ENCODE measurements at places on chromosomes 13 and 19. TPM values are rescaled to one million over a fixed set of nuclear protein-coding genes. Genes with fewer than 3 reads are reported as not detected.

GRCh38 chr13:73966331-73966730, 167.9 kb downstream of the KLF12 start:
- no peak for DNase-seq

DNA sequence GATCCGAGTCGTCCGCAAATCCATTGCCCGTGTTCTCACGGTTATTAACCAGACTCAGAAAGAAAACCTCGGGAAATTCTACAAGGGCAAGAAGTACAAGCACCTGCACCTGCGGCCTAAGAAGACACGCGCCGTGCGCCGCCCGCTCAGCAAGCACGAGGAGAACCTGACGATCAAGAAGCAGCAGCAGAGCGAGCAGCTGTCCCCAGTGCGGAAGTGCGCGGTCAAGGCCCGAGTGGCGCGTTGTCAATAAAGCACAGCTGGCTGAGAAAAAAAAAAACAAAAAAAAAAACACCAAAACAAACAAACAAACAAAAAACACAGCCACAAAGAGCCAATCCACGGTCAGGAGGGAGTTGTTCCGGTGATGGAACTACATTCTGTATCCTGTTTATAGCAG, 4.7 kb upstream of the GNA15 start:
- no peak for DNase-seq

- no peak for DNase-seq
Measured at GRCh38 chr13:25165663-25166062, 6.4 kb downstream of the AMER2 start.

- no peak for DNase-seq
Measured at GRCh38 chr13:41802043-41802683, 158.7 kb downstream of the VWA8 start.

ZNF331 gene
- polyA plus RNA-seq: 5.1 TPM

CGB1 gene
- not detected for polyA plus RNA-seq
